ENCODE measurements at places on chromosomes 4 and X. TPM values are rescaled to one million over a fixed set of nuclear protein-coding genes. Genes with fewer than 3 reads are reported as not detected.
A peak's percentile ranks its signal among the peaks of the same experiment; 100 is the strongest.

CXCL11 gene
- total RNA-seq, result not detected

SYNPO2 gene
- 111 TPM for total RNA-seq

CXCL10 gene
- not detected for total RNA-seq

C1QTNF7 gene
- 15.3 TPM for total RNA-seq

RBM46 gene
- not detected for total RNA-seq

ARHGAP6 gene
- 9.2 TPM for total RNA-seq

SNCA gene
- 17.7 TPM for total RNA-seq

CSAG3 gene
- not detected for total RNA-seq

TRIM61 gene
- total RNA-seq, result 4.2 TPM

TMSB15C gene
- 4.0 TPM for total RNA-seq

MAGEB17 gene
- not detected for total RNA-seq

HTT gene
- total RNA-seq, result 69.3 TPM

CA5B gene
- total RNA-seq, result 8.3 TPM

GRCh38 chr4:173159791-173160190 lies 8.8 kb upstream of the GALNT7 start:
- no peak for DNase-seq

- DNase-seq, result no peak
Observed at GRCh38 chrX:54978448-54978847, 15.5 kb downstream of the PFKFB1 start.

DNA sequence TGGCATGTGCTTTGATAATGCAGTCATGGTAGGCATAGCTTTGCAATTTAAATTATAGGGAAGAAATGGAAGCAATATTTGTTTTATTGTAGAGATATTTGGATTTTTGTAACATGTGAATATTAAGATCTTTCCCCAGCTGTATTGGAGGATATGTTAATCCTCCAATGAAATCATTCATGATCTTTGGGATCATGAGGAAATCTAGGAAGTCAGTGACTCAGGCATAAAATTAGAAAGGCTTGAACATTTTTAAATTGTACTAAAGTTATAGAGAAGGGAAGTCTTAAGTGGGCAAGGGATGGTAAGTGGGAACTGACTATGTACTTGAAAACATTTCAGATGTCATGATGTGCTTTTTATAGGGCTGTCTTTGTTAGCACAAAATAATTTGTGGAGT lies 46.8 kb downstream of the FIP1L1 start:
- no peak for DNase-seq

DNA sequence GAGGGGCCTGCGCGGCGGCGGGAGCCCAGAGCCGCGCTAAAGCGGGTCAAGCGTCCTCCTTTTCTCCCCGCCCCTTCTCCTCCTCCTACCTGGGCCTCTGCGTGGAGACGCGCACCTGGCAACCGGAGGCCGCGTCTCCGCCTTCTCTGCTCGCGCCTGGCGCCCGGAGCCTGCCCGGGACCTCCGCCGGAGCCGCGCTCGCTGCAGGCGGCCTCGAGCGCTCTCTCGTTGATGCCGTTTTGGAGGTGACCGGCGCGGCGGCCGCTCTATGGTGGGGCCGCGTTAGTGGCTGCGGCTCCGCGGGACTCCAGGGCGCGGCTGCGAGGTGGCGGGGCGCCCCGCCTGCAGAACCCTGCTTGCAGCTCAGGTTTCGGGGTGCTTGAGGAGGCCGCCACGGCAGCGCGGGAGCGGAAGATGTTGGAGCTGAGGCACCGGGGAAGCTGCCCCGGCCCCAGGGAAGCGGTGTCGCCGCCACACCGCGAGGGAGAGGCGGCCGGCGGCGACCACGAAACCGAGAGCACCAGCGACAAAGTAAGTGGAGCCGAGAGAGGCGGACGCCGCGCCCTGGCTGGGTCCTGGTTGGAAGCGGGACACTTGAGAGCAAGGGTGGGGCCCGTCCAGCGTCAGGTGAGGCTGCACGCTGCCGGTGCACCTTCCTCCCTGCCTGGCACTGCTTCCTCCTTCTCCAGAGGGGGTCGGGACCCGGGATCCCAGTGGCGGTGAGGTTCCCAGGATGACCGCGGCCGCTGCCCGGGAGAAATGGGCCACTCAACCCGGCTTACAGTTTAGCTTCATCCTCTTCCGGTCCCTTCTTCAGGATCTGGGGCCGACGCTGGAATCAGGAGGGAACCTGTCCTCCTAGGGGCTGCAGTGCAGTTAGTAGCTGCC lies at the start of gene CDS1:
Gene CDS1, plus strand, starts transcription at position 140 of the 888 bp plus-strand sequence. Its CDS starts 275 bp downstream, at position 415.
- peak; percentile 39 for DNase-seq

GRCh38 chrX:102866981-102867656 lies 70.0 kb upstream of the RAB40AL start:
- no peak for DNase-seq

- no peak for DNase-seq
Observed at GRCh38 chr4:186765673-186766546, 42.3 kb upstream of the FAT1 start.

- no peak for DNase-seq
Observed at GRCh38 chr4:126898815-126899214, 733.9 kb upstream of the INTU start.

DNA sequence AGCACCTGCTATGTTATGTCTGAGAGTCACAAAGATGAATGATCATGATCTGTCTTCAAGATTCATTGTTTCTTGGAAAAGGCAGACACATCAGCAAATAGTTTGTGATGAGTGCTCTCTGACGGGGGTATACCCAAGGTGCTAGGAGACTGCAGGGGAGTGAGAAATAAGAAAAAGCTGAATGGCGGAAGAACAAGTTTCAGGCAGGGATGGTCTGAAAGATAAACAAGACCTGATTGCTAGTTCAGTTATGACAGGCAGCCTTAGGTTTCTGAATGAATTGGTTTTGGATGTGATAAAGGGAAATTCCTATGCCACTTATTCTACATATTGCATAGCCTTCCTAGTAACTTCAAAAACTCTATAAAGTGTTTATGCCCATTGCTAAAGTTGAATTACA lies 327.0 kb upstream of the DKK2 start:
- DNase-seq, result no peak

DNA sequence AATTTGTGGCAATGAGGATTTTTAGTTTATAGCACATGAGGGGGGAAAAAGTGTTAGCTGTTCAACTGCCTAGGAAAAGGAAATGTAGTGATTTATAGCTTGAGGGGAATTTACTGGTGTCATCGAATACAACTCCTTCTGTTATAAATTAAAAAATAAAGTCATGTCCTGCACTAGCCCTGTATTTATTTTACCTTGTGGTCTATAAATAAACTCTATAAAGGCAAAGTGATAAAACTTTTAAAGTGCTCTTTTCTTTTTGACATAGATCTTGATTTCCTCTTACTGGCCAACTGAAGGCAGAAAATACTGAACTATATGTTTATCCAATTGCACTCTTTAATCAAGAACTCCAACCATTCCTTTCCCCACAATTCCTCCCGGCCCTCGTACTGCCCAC lies 672.1 kb upstream of the SLIT2 start:
- no peak for DNase-seq

DNA sequence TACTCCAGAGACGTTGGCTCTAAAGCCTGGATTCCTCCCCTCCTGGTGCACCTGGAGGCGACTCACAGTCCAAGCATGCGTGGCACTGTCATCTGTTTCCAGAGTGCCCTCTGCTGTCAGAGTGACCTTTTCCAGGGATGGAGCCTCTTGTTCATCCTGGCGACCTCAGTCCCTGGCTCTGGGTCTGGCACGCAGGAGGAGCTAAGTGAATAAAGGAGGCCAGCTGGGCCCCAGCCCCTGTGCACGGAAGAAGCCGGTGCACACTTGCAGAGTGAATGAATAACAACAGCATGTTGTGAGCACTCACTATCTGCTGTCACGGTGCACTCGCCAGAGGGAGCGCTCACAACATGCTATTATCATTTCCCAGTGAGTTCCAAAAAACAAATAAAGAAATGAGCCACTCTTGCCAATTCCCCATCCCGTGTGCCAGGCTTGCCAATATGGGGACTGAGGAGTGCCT lies 27.8 kb upstream of the PSAPL1 start:
- DNase-seq, result peak; percentile 48

DNA sequence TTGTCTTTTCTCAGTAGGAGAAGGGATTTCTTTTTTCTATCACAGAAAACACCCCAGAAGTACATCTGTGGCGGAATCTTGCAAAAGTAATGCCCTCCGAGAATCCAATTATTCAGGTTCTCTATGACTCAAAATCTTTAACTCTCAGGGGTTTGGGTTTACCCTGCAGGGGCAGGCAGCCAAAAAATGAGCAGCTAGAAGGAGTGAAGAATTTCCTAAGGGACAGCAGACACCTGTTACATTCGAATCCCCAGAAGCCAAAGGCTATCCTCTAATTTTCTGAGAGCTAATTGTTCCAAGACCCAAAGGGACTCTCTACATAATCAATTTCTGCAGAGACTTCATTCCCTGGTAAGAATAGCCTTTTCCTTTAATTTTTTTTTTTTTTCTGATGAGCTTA lies 27.5 kb upstream of the CBR4 start:
- DNase-seq, result peak; percentile 61

DNA sequence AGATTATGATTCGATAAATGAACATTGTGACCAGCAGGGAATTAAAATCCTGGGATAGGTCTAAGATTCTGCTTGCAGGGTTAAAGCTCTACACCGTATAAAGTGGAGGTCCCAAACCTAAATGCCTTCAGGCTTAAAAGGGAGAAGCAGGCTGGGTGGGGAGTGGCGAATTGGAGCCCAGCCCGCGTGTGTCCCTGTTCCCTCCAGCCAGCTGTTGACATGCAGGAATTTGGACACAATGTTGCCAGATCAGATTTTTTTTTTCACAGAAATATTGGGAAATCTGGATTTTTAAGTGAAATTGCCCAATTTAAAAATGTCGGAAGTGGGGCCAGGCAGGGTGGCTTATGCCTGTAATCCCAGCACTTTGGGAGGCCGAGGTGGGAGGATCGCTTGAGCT lies 60.5 kb downstream of the ELF4 start:
- DNase-seq, result peak; percentile 29

- DNase-seq, result no peak
Observed at GRCh38 chrX:131745942-131746489, 202.1 kb downstream of the OR13H1 start.

DNA sequence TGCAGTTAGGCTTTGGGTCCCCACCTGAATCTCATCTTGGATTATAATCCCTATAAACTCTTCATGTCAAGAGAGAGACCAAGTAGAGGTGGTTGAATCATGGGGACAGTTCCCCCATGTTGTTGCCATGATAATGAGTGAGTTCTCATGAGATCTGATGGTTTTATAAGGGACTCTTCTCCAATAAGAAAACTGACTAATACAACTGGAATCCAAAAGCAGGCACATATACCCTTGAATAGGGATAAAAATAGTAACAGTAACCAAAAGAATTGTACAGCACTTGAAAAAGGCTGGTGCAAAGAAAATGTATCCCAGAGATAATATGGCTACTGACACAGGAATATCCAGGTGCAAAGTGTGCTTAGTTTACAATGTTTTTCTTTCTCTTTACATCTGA lies 351.5 kb upstream of the MAD2L1 start:
- DNase-seq, result no peak

GRCh38 chrX:110248578-110248977 lies 69.3 kb downstream of the AMMECR1 start:
- DNase-seq, result no peak

DNA sequence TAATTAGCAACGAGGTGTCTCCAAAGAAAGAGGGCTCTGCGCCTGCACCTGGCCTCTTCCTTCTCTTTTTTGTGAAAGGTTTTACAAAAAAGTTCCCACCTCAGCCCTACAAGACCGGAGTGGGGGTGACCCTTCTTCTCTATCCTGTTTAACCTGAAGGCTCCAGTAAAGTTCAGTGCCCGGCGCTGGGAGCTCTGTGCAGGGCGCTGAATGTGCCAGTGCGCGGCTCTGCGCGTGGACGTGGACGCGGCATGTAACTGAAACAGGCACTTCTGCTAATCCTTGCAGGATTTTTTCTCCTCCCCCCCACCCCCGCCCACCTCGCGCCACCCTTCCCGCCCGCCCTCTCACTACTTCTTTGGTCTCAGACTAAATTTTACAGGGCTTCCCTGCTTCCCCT lies 2.4 kb downstream of the GPR50 start:
- DNase-seq, result no peak

DNA sequence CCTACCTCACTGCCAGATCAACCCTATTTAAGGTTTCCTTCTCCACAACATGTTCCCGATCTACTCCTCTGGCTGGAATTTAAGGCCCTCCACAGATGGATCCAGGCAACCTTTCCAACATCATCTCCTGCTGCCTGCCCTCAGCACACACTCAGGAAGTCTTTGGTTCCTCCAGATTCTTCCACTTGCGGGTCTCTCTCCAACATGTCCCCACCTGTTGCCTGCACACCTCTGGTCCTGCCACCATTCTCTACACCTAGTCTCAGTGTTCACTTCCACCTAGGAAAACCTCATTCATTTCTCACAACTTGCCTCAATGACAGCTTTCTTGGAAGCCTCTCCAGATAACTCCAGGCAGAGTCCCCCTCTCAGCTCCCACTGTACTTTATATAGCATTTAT lies 80.1 kb downstream of the RTL5 start:
- no peak for DNase-seq

DNA sequence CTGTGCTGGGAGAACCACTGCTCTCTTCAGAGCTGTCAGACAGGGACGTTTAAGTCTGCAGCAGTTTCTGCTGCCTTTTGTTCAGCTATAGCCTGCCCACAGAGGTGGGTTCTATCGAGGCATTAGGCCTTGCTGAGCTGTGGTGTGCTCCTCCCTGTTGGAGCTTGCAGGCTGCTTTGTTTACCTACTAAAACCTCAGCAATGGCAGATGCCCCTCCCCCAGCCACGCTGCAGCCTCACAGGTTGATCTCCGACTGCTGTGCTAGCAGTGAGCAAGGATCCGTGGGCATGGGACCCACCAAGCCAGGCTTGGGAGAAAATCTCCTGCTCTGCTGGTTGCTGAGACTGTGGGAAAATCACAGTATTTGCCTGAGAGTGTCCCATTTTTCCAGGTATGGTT lies 133.8 kb upstream of the UBQLN2 start:
- DNase-seq, result no peak

GRCh38 chr4:48578132-48578968 lies 88.3 kb downstream of the ZAR1 start:
- peak; percentile 83 for DNase-seq

GRCh38 chr4:156970501-156971164 lies 966 bp downstream of the PDGFC start:
- DNase-seq, result peak; percentile 80

All from tongue (tissue), 3 donors.